ENCODE measurements at places on chromosomes 16 and 17.

GRCh38 chr17:41009301-41009760 lies 403 bp upstream of the KRTAP3-1 start:
- no peak for DNase-seq

GRCh38 chr16:66976746-66977145 lies 11.6 kb upstream of the CES4A start:
- no peak for DNase-seq

GRCh38 chr17:72025113-72025512 lies 95.7 kb upstream of the SOX9 start:
- DNase-seq, result no peak

DNA sequence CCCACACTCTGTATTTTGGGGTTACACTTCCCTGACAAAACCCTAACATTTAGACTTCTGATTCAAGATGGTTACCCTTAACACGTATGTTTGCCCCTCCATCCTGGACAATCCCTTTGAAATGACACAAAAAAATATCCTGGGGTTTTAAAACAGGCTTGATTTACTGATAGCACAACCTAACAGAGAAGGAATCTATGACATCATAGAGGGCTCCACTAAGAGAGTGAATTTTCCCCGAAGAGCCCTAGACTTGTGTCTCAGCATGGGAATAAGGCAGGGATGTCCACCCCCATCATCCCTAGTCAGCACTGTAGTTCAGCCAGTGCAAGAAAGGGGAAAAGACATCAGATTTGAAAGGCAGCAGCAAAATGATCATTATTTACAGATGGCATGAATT lies 15.8 kb upstream of the SRCIN1 start:
- no peak for DNase-seq

DNA sequence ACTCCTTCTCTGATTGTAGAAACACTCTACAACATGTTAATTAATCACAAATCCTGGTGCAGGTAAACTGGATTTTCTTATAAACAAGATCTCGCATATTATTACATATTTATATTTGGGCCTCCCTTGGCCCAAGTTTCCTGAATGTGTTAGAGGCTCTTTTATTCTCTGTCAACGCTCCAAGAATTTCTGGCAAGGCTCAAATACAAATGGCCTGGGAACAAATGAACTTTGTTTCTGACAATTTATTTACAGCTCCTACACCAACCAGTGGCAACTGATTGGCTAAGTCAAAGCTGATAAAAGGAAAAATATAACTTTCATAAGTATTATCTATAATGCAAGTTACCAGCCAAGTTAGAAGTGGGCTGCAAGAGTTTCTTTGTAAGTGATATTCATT lies 64.9 kb upstream of the CORO6 start:
- no peak for DNase-seq

Measured in stimulated activated CD8-positive, alpha-beta memory T cell treated with anti-CD3 and anti-CD28 coated beads, Interleukin-4, amount 100 ng/mL, for 4 hours (primary cell).